ENCODE measurements at places on chromosomes 11 and 22.
A peak's percentile ranks its signal among the peaks of the same experiment; 100 is the strongest.

DNA sequence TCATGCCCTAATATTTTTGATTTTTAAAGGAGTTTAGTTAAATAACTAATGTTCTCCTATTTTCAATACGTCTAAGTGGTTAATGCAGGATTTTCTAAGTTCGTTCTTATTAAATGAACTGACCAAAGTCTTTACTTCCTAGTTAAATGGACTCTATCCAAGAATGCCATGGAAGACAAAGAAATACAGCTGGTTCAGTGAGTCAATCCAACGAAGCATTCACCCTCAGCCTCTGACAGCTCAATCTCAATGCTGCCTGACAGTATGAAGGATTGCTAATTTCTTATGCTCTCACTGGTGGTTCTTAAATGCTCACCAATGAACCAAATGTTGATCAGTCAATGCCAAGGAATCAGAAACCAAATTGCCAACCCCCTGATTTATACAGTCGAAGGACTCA lies 219.4 kb downstream of the CADM1 start:
- no peak overlapping the region for H3K4me3 ChIP-seq
- H3K27me3 ChIP-seq, result peaks cover 2% of the 10 kb centered on the region
- H3K36me3 ChIP-seq, result no peaks in the 10 kb centered on the region
- DNase-seq, result no peak
- H3K27ac ChIP-seq, result no peak overlapping the region
- H3K4me1 ChIP-seq, result no peaks in the 10 kb centered on the region

- no peaks in the 10 kb centered on the region for H3K4me1 ChIP-seq
- H3K36me3 ChIP-seq, result no peaks in the 10 kb centered on the region
- H3K27me3 ChIP-seq, result no peaks in the 10 kb centered on the region
Observed at GRCh38 chr11:115965767-115966504, 461.7 kb upstream of the CADM1 start.

DNA sequence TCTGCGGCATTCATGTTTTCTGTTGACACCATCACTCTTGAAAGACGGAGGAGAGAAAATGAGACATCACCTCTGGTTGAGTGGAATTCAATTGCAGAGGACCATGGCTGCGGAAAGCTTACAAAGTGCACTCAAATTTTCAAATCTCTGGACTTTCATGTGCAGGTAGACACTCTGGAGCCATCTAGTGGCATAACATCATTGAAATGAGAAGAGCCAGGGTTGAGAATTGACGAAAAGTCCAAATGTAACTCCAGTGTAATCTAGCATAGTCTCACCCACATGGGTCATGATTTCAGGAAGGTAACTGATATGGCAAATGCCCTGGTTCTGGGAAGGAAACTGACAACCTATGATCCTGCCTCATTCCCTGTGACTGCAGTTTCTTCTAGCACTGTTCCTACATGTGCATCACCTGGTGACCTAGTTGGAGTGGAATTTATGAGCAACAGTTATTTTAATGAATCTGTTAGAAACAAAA lies 687.8 kb downstream of the KCNA4 start:
- no peak overlapping the region for H3K27ac ChIP-seq
- no peaks in the 10 kb centered on the region for H3K36me3 ChIP-seq
- no peaks in the 10 kb centered on the region for H3K4me1 ChIP-seq
- H3K4me3 ChIP-seq, result no peak overlapping the region
- DNase-seq, result no peak

GRCh38 chr22:30261134-30261533 lies 5.5 kb downstream of the OSM start:
- no peak overlapping the region for H3K27ac ChIP-seq
- H3K36me3 ChIP-seq, result no peaks in the 10 kb centered on the region
- no peaks in the 10 kb centered on the region for H3K27me3 ChIP-seq
- no peak overlapping the region for H3K4me3 ChIP-seq
- peaks cover 33% of the 10 kb centered on the region for H3K4me1 ChIP-seq

GRCh38 chr22:20429254-20430100 lies 8.1 kb downstream of the SCARF2 start:
- H3K36me3 ChIP-seq, result no peaks in the 10 kb centered on the region
- H3K27ac ChIP-seq, result no peak overlapping the region
- H3K4me3 ChIP-seq, result peak overlapping the region; percentile 67
- no peaks in the 10 kb centered on the region for H3K27me3 ChIP-seq
- H3K4me1 ChIP-seq, result peaks cover 46% of the 10 kb centered on the region
- peak; percentile 87 for DNase-seq

DNA sequence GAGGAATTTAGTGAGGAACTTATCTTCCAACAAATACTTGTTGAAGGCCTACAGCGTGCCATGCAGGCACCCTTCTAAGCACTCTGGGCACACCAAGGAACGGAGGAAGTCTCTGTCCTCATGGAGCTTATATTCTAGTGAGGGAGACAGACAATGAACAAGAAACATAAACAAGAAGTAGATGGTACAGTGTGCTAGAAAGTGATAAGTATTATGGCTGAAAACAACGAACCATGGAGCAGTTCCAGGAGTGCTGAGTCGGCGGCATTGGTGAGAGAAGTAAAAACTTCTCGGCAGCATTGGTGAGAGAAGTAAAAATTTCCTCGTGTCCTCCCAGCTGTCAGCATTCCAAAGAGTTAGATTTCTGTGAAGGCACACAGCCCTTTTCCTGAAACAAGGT lies 53.2 kb downstream of the FAM76B start:
- no peak for DNase-seq
- no peaks in the 10 kb centered on the region for H3K36me3 ChIP-seq
- no peaks in the 10 kb centered on the region for H3K27me3 ChIP-seq
- no peak overlapping the region for H3K4me3 ChIP-seq
- H3K27ac ChIP-seq, result no peak overlapping the region

GRCh38 chr11:119964136-119965025 lies 173.5 kb downstream of the TRIM29 start:
- no peak for DNase-seq
- H3K27me3 ChIP-seq, result no peaks in the 10 kb centered on the region

GRCh38 chr22:16819249-16819648 lies 6.0 kb downstream of the XKR3 start:
- no peak for DNase-seq
- H3K27me3 ChIP-seq, result no peaks in the 10 kb centered on the region
- H3K27ac ChIP-seq, result no peak overlapping the region
- H3K36me3 ChIP-seq, result no peaks in the 10 kb centered on the region

- no peak overlapping the region for H3K27ac ChIP-seq
- H3K36me3 ChIP-seq, result no peaks in the 10 kb centered on the region
- no peaks in the 10 kb centered on the region for H3K4me1 ChIP-seq
- no peak overlapping the region for H3K4me3 ChIP-seq
Observed at GRCh38 chr11:19789835-19790710, 77.4 kb downstream of the NAV2 start.

DNA sequence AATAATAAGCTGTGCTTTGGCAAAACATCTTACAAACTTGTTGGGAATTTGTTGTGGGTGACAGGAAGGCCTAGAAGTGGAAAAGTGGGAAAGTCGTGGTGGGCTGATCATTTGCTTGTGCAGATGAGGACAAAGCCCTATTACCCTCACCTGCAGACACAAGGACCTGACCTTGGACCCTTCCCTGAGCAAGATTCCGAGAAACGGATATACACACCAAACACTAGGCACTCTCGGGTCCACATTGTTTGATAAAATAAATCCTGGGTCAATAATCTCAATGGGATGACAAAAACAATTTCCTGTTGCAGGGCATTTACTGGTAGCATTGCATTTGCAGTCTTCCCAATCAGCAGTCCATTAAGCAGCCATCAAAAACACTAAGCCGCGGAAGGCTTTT lies 89.7 kb downstream of the GAB2 start:
- H3K27me3 ChIP-seq, result no peaks in the 10 kb centered on the region
- no peak overlapping the region for H3K4me3 ChIP-seq
- DNase-seq, result no peak
- H3K27ac ChIP-seq, result no peak overlapping the region
- no peaks in the 10 kb centered on the region for H3K36me3 ChIP-seq

DNA sequence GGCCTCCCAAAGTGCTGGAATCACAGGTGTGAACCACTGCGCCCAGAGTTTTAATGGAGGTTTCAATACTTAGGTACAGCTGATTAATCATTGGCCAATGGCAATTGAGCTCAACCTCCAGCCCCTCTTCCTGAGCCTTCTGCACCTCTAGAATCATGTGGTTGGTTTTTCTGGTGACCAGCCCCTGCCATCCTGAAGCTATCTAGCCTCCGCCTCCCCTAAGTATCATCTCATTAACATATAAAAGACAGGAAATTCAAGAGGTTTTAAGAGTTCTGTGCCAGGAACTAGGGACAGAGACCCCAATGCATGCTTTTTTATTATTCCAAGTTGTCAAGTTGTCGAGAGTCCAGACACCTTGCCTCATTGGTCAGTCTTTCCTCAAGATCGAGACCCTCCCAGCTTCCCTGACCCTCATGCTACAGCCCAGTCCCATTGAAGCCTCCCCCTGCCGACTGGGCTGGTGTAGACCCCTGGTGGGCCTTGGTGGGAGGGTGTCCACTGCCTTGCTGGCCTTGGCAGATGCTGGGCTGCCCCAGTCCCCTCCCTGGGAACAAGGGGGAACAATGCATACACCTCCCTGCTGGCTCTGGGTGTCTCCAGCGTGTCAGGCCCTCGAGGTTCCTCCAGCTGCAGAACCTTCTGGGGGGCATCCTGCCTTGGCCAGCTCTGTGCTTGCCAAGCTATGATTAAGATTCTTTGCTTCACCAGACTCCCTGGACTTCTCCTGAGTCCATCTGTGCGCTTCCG lies 148.0 kb downstream of the CTTN start:
- H3K4me3 ChIP-seq, result no peak overlapping the region
- no peaks in the 10 kb centered on the region for H3K36me3 ChIP-seq
- no peak overlapping the region for H3K27ac ChIP-seq
- no peaks in the 10 kb centered on the region for H3K4me1 ChIP-seq
- H3K27me3 ChIP-seq, result no peaks in the 10 kb centered on the region

- H3K36me3 ChIP-seq, result no peaks in the 10 kb centered on the region
- DNase-seq, result no peak
- H3K4me3 ChIP-seq, result no peak overlapping the region
- H3K4me1 ChIP-seq, result no peaks in the 10 kb centered on the region
- H3K27ac ChIP-seq, result no peak overlapping the region
Observed at GRCh38 chr11:59918987-59919589, 19.1 kb upstream of the OOSP1 start.

GRCh38 chr22:44211256-44211945 lies 30.7 kb downstream of the PARVG start:
- no peak overlapping the region for H3K27ac ChIP-seq
- no peaks in the 10 kb centered on the region for H3K4me1 ChIP-seq
- peaks cover 2% of the 10 kb centered on the region for H3K36me3 ChIP-seq
- no peak for DNase-seq
- H3K27me3 ChIP-seq, result no peaks in the 10 kb centered on the region

DNA sequence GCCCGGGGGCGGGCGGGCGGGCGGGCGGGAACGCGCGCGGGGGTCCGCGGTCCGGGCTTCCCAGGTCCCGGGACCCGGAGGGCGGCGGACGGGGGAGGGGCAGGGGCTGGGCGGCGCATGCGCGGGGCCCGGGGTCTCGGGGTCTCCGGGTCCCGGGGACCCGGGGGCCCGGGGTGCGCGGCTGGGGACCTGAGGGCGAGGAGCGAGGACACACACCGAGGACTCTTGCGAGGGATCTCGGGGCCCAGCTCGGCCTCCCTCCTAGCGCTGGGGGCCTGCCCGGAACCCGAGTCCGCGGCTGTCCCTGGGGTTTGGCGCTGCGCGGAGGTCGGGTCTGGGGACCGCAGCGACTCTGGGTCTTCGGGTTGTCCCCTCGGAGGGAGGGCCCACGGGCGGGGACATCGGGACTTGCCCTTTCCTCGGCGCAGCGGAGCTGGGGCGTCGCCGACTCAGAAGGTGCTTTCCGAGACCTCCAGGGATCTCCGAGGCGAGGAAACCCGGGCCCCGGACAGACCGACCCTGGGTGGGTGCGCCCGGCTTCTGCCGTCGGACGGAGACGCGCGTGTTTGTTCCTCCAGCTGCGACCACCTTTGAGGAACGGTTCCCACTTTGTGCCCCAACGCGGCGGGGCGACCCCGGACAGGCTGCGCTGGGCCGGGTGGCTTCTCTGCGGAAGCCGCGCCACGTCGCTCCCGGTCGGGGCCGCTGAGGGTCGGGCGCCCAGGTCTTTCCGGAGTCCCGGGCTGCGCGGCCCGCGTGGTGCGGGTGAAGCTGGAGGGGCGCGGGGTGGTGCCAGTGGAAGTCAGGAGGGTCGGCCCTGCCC lies 540 bp downstream of the PPARA start:
- peak overlapping the region; percentile 65 for H3K27ac ChIP-seq
- peak; percentile 53 for DNase-seq
- H3K4me1 ChIP-seq, result peaks cover 20% of the 10 kb centered on the region
- no peaks in the 10 kb centered on the region for H3K27me3 ChIP-seq
- no peaks in the 10 kb centered on the region for H3K36me3 ChIP-seq
- H3K4me3 ChIP-seq, result peak overlapping the region; percentile 49

GRCh38 chr11:116833816-116834534 lies 3.4 kb downstream of the APOA1 start:
- H3K4me1 ChIP-seq, result peaks cover 10% of the 10 kb centered on the region
- H3K36me3 ChIP-seq, result no peaks in the 10 kb centered on the region
- no peak for DNase-seq
- H3K27me3 ChIP-seq, result no peaks in the 10 kb centered on the region
- H3K4me3 ChIP-seq, result no peak overlapping the region

DNA sequence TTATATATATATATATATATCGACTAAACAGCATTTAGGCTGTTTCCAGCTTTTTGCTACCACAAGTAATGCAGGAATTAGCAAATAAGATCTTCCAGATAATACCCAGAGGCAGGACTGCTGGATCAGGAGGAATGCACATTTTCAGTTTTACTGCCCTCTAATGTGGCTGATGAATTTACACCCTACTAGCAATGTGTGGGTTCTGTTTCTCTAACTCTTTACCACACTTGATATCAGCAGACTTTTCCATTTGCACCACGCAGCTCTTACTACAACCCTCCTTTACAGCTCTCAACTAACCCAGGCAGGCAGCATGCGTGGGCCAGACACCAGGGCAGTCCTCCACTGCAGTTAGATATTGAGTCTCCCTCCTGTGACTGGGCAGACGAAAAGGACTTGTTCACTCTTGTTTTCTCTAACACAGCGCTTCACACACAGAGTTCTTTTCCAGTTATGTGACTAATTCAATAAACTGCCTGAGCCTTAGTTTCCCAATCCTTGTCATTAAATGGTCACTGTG lies 67.7 kb downstream of the IGLL5 start:
- no peaks in the 10 kb centered on the region for H3K36me3 ChIP-seq
- no peak overlapping the region for H3K27ac ChIP-seq
- H3K27me3 ChIP-seq, result peaks cover 25% of the 10 kb centered on the region
- DNase-seq, result no peak
- H3K4me3 ChIP-seq, result no peak overlapping the region

- DNase-seq, result no peak
- no peaks in the 10 kb centered on the region for H3K36me3 ChIP-seq
- H3K4me1 ChIP-seq, result no peaks in the 10 kb centered on the region
- H3K4me3 ChIP-seq, result no peak overlapping the region
Observed at GRCh38 chr11:26730414-26731083, 8.7 kb upstream of the SLC5A12 start.
